ENCODE measurements at places on chromosomes 13 and 19. TPM values are rescaled to one million over a fixed set of nuclear protein-coding genes. Genes with fewer than 3 reads are reported as not detected.

Gene ACP7
- 1.1 TPM for total RNA-seq

Gene ZNF99
- total RNA-seq: not detected

Gene FAM216B
- not detected for total RNA-seq

Gene USPL1
- total RNA-seq: 21.7 TPM

Gene ZNF577
- 5.2 TPM for total RNA-seq

Gene LAIR1
- total RNA-seq: not detected

Gene IGSF23
- not detected for total RNA-seq

Gene GFY
- not detected for total RNA-seq

Gene ZNF667
- 3.9 TPM for total RNA-seq

Gene B3GNT8
- total RNA-seq: 5.8 TPM

Gene ZNF536
- 1.1 TPM for total RNA-seq

Gene SBSN
- 0.65 TPM for total RNA-seq

Gene RFPL4A
- total RNA-seq: not detected
